ENCODE measurements at places on chromosomes 7 and 10. TPM values are rescaled to one million over a fixed set of nuclear protein-coding genes. Genes with fewer than 3 reads are reported as not detected.

DNA sequence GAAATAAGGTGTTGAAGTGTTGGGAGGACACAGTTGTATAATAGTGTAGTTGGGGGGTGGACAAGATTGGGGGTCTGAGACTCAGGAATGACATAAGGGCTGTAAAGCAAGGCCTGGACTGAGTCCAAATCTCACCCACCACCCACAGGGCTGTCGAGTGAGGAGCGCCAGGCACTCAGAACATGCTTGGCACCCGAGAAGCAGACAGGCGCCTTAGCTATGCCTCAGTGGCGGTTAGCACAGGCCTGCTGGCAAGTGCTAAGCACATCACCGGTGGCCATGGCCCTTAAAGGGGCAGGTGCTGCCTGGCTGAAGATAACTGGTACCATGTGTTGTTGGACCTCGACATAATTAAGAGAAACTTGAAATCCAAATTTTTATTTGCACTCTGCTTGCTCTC lies 90.7 kb downstream of the COL13A1 start:
- H3K4me1 ChIP-seq: no peaks in the 10 kb centered on the region
- no peaks in the 10 kb centered on the region for H3K36me3 ChIP-seq
- no peak overlapping the region for H3K4me3 ChIP-seq
- H3K27ac ChIP-seq: no peak overlapping the region
- H3K27me3 ChIP-seq: no peaks in the 10 kb centered on the region

- no peak overlapping the region for H3K27ac ChIP-seq
- H3K4me1 ChIP-seq: no peaks in the 10 kb centered on the region
- no peak for DNase-seq
- H3K4me3 ChIP-seq: no peak overlapping the region
- H3K27me3 ChIP-seq: no peaks in the 10 kb centered on the region
Measured at GRCh38 chr10:2944788-2945187, 122.6 kb upstream of the PFKP start.

DNA sequence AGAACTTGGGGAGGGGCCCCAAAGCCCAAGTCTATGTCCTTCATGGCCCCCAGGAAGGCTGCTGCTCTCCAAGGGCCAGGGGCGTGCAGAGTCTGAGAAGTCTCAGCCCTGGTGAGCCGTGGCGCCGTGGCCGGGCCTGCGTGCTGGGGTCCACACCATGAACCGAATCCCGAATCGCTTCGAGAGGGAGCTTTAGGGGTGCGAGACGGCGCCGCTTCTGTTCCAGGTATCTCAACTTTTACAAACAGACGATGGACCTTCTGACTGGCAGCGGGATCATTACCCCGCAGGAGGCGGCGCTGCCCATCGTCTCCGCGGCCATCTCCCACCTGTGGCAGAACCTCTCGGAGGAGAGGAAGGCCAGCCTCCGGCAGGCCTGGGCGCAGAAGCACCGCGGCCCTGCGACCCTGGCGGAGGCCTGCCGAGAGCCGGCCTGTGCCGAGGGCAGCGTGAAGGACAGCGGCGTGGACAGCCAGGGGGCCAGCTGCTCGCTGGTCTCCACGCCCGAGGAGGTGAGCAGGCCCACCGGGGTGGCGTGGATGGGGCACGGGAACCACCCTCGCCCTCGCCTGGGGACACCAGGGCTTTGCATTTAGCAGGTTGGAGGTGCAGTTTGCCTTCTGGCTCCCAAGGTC lies 12.7 kb downstream of the STRA8 start:
- H3K27me3 ChIP-seq: no peaks in the 10 kb centered on the region
- no peak overlapping the region for H3K27ac ChIP-seq
- DNase-seq: peak; percentile 17
- 0 out of 2 replicates have a peak, but pooled peaks cover 5% of the 10 kb centered on the region for H3K4me1 ChIP-seq
- H3K4me3 ChIP-seq: no peak overlapping the region
- no peaks in the 10 kb centered on the region for H3K36me3 ChIP-seq

Gene EN2
- total RNA-seq: 0.15 TPM

- H3K36me3 ChIP-seq: no peaks in the 10 kb centered on the region
- DNase-seq: peak; percentile 79
- peaks cover 4% of the 10 kb centered on the region for H3K4me1 ChIP-seq
Measured at GRCh38 chr7:11191574-11192220, 218.0 kb downstream of the PHF14 start.

DNA sequence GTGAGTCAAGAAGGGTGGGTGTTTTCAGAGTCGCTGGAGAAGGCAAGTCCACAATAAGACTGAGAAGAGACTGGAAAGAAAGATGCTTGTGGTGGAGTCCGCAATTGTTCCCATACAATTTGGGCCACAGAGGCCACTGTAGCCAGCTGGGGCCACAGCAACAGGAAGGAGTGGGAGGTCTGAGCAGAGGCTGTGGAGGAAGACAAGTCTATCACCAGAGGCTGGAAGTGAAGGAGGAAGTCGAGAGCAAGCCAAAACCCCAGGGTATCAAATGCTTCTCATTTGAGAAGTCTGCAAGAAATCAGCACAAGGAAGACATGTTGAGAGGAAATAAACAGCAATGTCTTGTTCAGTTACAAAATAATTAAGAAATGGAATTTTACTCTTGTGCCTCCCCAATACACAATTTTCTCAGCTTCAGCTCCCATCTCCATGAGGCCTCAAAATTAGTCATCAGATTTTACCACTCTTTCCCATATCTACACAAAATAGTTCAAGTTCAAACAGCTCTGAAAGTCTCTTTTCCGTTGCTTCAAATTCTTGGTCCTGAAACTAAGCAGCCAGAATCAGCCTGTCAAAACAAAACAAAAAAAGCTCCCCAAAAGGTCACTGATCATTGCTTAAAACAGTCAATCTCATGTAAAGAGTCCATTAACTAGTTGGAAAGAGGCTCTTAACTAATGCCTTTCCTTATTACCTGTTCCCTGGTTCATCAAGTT lies 31.6 kb downstream of the SLC16A12 start:
- H3K36me3 ChIP-seq: no peaks in the 10 kb centered on the region
- H3K27ac ChIP-seq: no peak overlapping the region
- no peak overlapping the region for H3K4me3 ChIP-seq
- H3K4me1 ChIP-seq: no peaks in the 10 kb centered on the region
- DNase-seq: no peak
- H3K27me3 ChIP-seq: no peaks in the 10 kb centered on the region

Gene KCNIP2
- total RNA-seq: 2.6 TPM

DNA sequence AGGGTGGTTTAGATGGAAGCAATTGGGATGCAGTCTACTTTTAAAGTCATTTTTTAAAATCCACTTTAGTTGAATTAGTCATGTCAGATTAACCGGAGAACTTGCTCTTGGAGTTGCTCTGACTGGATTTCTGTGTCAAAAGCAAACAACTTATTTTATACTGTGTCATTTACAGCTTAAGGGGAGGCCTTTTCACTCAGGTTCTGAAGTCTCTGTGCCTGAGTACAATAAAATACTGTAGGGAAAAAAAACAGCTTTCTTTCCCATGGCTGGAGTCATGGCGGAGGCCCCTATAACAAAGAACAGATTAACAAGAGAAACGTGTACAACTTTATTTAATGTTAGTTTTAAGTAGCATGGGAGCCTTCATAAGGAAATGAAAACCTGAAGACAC lies 39.2 kb upstream of the MSRB2 start:
- H3K36me3 ChIP-seq: peaks cover 10% of the 10 kb centered on the region
- H3K27ac ChIP-seq: peak overlapping the region; percentile 81
- peaks cover 19% of the 10 kb centered on the region for H3K4me1 ChIP-seq

- no peaks in the 10 kb centered on the region for H3K4me1 ChIP-seq
- H3K36me3 ChIP-seq: no peaks in the 10 kb centered on the region
- peaks cover 27% of the 10 kb centered on the region for H3K27me3 ChIP-seq
- no peak overlapping the region for H3K27ac ChIP-seq
- no peak overlapping the region for H3K4me3 ChIP-seq
Measured at GRCh38 chr10:106614293-106614692, 550.2 kb downstream of the SORCS1 start.

DNA sequence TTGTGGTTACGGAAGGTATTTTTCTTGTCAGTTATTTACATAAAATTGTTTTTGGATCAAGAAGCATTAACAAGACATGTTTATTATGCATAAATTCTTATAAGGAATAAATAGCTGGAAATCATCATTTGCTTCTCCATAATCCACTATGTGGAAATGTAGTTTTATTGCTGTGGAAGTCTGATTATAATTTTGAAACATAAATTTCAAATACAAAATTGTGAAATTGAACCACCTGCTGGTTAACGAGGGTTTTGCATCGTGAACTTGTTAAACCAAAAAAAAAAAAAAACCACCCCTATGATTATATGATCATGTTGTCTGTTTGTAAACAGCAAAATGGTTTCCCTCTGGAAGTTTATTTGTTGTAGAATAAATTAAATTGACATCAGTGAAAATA lies 25.9 kb downstream of the ABRAXAS2 start:
- H3K27ac ChIP-seq: no peak overlapping the region
- H3K4me1 ChIP-seq: no peaks in the 10 kb centered on the region
- peaks cover 48% of the 10 kb centered on the region for H3K36me3 ChIP-seq
- no peak for DNase-seq
- H3K4me3 ChIP-seq: no peak overlapping the region
- no peaks in the 10 kb centered on the region for H3K27me3 ChIP-seq
